A172 (cell line): ENCODE measurements at places on chromosomes 2 and 18. TPM values are rescaled to one million over a fixed set of nuclear protein-coding genes. Genes with fewer than 3 reads are reported as not detected.

FHL2 gene
- 45.7 and 67.9 TPM in 2 replicates for total RNA-seq

ATP6V1C2 gene
- 0.14 and 0.16 TPM in 2 replicates for total RNA-seq

PROM2 gene
- 0.31 and 1.3 TPM in 2 replicates for total RNA-seq

POMC gene
- total RNA-seq = not detected in 2 replicates

EML6 gene
- 0.67 and 5.1 TPM in 2 replicates for total RNA-seq

SNTG2 gene
- total RNA-seq = 0.86 TPM in 1 of 2 replicates, not detected in the other

NRBP1 gene
- 170 and 206 TPM in 2 replicates for total RNA-seq

GKN1 gene
- total RNA-seq = not detected in 2 replicates

GYPC gene
- 44.7 and 59.0 TPM in 2 replicates for total RNA-seq

TACR1 gene
- total RNA-seq = not detected in 2 replicates

ALPP gene
- 0.84 and 2.1 TPM in 2 replicates for total RNA-seq

ACKR3 gene
- total RNA-seq = 1.3 and 1.7 TPM in 2 replicates

TUBB6 gene
- 464 and 479 TPM in 2 replicates for total RNA-seq

OR6B2 gene
- not detected in 2 replicates for total RNA-seq
